Tibial artery (tissue), 4 donors: ENCODE measurements at places on chromosomes 6 and 20.

DNA sequence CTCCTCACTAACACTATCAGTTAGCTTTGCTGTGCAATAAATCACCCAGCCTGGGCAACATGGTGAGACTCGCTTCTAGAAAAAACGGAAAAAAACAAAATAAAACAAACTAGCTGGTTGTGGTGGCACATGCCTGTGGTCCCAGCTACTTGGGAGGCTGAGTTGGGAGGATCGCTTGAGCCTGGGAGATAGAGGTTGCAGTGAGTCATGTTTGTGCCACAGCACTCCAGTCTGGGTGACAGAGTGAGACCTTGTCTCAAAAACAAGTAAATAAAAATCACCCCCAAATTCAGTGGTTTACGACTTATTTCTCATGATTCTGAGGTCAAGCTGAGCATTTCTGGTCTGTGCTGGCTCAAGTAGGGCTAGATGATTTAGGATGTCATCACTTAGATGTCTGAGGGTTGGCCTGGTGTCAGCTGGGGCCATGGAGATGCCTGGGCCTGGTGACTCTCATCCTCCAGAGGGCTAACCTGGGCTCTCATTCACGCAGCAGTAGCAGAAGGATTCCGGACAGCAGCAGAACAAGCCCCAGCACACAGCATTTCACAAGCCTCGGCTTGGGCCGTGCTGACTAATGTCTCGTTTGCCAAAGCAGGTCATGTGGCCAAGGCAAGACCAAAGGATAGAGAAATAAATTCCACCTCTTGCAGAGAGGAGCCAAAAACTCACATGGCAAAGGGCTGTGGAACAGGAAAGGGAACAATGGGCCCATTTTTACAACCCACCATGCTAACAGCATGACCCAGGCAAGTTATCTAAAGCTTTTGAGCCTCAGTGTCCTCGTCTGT is 32.5 kb downstream of the MGME1 start:
- H3K4me1 ChIP-seq: no peaks in the 10 kb centered on the region
- H3K36me3 ChIP-seq: no peaks in the 10 kb centered on the region
- no peaks in the 10 kb centered on the region for H3K27me3 ChIP-seq
- peak; percentile 87 for DNase-seq
- no peak overlapping the region for H3K4me3 ChIP-seq

GRCh38 chr6:25332165-25332564 is 53.0 kb downstream of the CARMIL1 start:
- no peak overlapping the region for H3K4me3 ChIP-seq
- H3K27me3 ChIP-seq: no peaks in the 10 kb centered on the region
- peaks cover 18% of the 10 kb centered on the region for H3K4me1 ChIP-seq
- no peak overlapping the region for H3K27ac ChIP-seq

DNA sequence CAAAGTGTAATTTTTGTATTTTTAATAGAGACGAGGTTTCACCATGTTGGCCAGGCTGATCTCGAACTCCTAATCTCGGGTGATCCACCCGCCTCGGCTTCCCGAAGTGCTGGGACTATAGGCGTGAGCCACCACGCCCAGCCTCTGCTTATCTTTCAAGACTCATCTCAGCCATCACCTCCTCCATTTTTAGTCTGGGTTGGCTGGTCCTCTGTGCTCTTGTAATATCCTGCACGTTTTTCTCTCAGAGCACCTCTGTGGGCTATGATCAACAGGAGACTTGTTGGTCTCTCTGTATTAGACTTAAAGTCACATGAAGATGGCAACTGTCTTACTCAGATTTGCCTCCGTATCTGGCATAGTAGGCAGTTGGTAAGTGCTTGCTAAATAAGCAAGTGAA is 7.6 kb downstream of the NOTCH4 start:
- no peak overlapping the region for H3K27ac ChIP-seq
- no peaks in the 10 kb centered on the region for H3K4me1 ChIP-seq
- no peak overlapping the region for H3K4me3 ChIP-seq
- no peak for DNase-seq
- no peaks in the 10 kb centered on the region for H3K36me3 ChIP-seq

GRCh38 chr6:20709451-20709850 is 175.2 kb downstream of the CDKAL1 start:
- H3K4me3 ChIP-seq: no peak overlapping the region
- DNase-seq: no peak
- H3K27me3 ChIP-seq: no peaks in the 10 kb centered on the region
- H3K36me3 ChIP-seq: no peaks in the 10 kb centered on the region
- H3K4me1 ChIP-seq: no peaks in the 10 kb centered on the region

DNA sequence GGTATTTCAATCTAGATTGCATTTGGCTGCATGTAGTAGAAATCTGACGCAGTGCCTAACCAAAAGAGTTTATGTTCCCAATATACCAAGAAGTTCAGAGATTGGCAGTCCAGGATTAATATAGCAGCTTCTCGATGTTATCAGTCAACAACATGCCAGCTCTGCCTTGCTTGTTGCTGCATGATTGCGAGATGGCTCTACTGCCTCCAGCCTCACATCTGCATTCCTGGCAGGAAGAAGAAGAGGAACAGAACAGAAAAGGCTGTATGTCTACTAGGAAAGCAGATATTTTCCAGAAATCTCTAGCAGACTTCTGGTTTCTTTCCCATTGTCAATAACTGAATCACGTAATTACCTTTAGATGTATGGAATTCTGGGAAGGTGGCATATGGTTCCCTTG is 60.8 kb downstream of the SLC35D3 start:
- DNase-seq: no peak
- no peak overlapping the region for H3K27ac ChIP-seq
- H3K36me3 ChIP-seq: no peaks in the 10 kb centered on the region
- H3K4me3 ChIP-seq: no peak overlapping the region
- H3K27me3 ChIP-seq: no peaks in the 10 kb centered on the region
- no peaks in the 10 kb centered on the region for H3K4me1 ChIP-seq

DNA sequence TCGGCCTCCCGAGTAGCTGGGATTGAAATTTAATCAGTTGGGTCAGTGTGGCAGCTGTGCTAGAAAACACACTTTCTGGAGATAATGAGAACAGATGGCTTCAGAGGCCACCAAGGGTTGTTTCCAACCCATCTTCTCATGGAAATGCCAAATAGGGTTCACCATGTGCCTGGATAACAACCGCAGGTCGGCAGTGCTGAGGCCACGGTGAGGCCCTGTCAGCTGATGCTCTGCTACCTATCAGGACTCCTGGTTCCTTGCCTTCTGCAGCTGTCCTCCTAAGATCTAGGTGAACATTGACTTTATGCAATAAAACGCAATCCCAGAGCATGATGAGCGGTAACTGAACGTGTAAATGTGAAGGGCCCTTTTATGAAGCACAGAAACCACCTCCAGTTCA is 139.3 kb upstream of the SNX9 start:
- DNase-seq: no peak
- H3K4me1 ChIP-seq: no peaks in the 10 kb centered on the region

DNA sequence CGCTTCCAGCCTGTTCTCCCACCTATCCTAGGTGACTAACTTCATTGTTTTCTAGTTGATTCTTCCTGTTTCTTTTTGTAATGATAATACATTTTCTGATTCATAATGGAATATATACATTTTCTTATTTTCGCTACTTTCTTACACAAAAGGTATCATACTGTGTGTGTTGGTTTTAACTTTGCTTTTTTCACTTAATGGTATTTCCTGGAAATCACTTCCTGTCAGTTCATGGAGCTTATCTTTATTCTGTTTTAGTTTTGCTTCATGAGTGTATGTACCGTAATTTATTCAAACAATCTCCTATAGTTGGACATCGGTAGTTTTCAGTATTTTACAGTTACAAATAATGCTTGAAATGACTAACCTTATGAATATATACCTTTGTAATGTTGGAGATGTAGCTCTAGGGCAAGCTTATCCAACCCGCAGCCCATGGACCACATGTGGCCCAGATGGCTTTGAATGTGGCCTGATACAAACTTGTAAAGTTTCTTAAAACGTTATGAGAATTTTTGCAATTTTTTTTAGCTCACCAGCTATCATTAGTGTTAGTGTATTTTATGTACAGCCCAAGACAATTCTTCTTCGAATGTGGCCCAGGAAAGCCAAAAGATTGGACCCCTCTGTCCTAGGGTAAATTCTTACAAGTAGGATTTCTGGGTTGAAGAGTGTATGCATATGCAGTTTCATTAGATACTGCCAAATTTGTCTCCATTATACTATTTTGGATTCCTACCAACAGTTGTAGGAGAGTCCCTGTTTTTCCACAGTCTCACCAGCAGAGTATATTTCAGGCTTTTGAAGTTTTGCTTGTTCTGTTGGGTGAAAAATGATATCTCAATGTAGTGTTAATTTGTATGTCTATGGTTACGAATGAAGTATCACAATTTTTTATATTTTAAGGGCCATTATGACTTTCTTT is 16.7 kb downstream of the TRMT11 start:
- H3K4me1 ChIP-seq: no peaks in the 10 kb centered on the region
- H3K4me3 ChIP-seq: no peak overlapping the region
- H3K27ac ChIP-seq: no peak overlapping the region

DNA sequence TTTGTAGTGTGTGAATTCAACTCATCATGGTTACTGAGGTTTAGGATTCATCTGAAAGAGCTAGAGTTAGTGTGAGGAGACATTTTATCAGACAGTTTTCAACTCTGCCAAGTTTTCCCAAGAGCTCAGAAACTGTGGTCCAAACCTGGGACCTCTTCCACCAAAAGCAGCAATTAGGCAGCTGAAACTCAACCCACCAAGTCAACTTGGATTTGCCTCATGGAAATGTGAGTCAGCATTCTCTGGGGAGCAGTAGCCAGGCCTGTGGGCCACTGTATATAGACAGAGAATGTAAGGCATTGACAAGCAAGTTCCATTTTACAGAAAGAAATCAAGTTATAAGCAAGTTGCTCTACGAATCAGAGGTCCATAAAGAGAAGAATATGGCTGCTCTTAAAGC is 178.8 kb upstream of the HDDC2 start:
- DNase-seq: no peak
- H3K27me3 ChIP-seq: no peaks in the 10 kb centered on the region

DNA sequence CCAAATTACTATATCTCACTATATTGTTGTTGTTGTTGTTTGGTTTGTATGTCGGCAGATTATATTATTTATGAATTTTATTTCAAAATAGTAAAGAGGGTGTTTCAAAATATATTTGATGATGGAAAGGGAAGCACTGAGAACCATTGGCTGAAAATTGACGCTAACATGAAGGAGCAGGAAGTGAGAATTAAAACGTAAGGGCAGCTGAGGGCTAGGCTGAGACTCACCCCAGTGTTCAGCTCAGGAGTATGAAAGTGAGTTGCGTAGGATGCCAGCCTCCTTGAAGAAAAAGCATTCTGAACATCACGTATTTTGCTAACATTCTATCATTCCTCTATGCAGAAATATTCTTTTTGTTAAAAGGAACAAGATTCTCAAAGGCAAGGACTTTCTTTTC is 10.7 kb upstream of the IPCEF1 start:
- H3K27ac ChIP-seq: no peak overlapping the region
- no peak overlapping the region for H3K4me3 ChIP-seq
- H3K27me3 ChIP-seq: no peaks in the 10 kb centered on the region
- no peak for DNase-seq
- H3K36me3 ChIP-seq: no peaks in the 10 kb centered on the region

DNA sequence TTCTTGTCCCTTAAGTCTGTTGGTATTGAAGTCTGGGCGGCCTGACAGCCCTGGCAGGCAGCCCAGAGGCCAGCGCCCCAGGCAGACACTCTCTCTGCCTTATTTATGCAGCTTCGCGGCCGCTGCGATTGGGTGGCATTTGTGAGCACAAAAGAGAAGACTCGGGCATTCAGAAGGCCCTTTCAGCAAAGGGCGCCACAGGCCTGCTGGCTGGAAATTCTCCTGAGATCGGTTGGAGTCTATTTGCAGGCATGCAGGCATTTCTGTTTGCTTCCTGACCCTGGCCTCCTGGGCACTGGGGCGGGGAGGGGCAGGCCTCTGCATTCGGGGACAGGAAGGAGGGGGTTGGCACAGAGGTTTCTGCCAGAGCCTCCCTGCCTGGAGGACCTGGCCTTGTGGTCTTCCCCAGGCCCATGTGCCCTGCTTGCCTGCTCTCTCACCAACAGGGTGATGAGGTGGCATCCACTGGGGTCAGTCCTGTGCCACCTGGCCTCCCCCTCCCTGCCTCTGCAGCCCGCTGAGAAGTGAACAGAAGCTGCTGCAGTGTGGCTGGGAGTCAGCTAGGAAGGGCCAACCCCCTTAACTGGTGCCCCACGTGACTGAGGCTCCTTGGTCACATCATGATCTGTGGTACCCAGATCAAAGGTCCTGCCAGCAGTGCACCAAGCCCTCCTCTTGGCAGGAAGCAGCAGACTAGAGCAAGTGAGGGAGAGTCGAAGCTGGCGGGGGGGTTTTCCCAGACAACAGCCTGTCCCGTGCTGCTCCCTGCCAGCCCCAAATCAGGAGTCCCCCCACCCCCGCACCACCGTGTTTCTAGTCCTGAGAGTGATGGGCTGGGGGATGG is 16.6 kb upstream of the CCDC167 start:
- peaks cover 16% of the 10 kb centered on the region for H3K4me1 ChIP-seq
- H3K36me3 ChIP-seq: no peaks in the 10 kb centered on the region
- no peak overlapping the region for H3K27ac ChIP-seq
- no peaks in the 10 kb centered on the region for H3K27me3 ChIP-seq
- H3K4me3 ChIP-seq: no peak overlapping the region

DNA sequence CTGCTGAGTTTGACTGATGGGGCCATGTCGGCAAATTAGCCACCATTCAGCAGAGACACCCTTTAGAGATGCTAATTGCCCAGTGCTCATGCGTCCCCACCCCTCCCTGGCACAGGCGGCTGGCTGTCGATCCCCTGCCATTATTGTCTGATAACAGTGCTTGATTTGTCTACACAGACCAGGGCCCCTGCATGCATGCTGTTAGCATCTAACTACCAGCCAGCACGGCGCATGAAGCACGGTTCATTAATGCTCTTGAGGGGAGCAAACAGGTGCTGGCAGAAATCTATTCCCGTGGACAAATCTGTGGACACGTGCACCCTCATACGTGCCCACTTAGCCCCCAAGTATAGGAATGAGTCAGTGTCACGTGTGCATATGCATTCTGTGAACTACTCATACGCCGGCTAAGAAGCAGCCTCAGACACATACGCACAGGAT is 32.2 kb downstream of the KCNB1 start:
- peaks cover 38% of the 10 kb centered on the region for H3K4me1 ChIP-seq
- H3K36me3 ChIP-seq: no peaks in the 10 kb centered on the region
- H3K27me3 ChIP-seq: no peaks in the 10 kb centered on the region
- no peak for DNase-seq
- no peak overlapping the region for H3K27ac ChIP-seq

DNA sequence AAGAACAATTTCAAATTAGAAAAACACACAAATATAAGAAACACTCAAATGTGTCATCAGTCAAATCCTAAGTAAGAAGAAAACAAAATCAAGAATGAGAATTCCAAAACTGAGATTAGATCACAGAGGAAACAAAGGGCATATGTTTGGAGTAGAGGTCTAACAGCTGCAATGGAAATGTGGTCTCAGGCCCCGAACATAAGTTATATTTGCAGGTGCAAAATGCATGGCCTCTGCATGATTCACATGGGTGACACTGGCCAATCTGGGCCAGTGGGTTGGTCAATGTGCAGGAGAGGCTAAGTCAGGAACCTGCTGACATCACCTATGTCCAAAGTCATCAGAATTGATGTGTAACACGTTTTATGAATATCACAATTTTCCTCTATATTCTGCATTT is 108.5 kb upstream of the MAP7 start:
- no peak overlapping the region for H3K4me3 ChIP-seq
- no peak overlapping the region for H3K27ac ChIP-seq
- no peaks in the 10 kb centered on the region for H3K27me3 ChIP-seq
- no peaks in the 10 kb centered on the region for H3K4me1 ChIP-seq

- no peak overlapping the region for H3K27ac ChIP-seq
- H3K4me1 ChIP-seq: no peaks in the 10 kb centered on the region
- H3K36me3 ChIP-seq: no peaks in the 10 kb centered on the region
- H3K27me3 ChIP-seq: no peaks in the 10 kb centered on the region
Observed at GRCh38 chr20:46761566-46761965, 52.1 kb downstream of the SLC2A10 start.
